Omental fat pad (tissue), 4 donors: ENCODE measurements at places on chromosomes 5 and 9.

GRCh38 chr5:38422622-38423021 is 133.8 kb downstream of the LIFR start:
- DNase-seq, result no peak

GRCh38 chr9:107554636-107555035 is 65.1 kb upstream of the KLF4 start:
- no peak for DNase-seq

GRCh38 chr5:73415617-73416016 is 33.0 kb downstream of the FOXD1 start:
- DNase-seq, result no peak

GRCh38 chr5:55146080-55146479 is 13.9 kb upstream of the GPX8 start:
- no peak for DNase-seq
